Bronchial smooth muscle cell (primary cell): ENCODE measurements at places on chromosomes 7 and 10. TPM values are rescaled to one million over a fixed set of nuclear protein-coding genes. Genes with fewer than 3 reads are reported as not detected.

The PTF1A gene
- total RNA-seq, result not detected in 2 replicates

The FZD8 gene
- 5.3 and 6.0 TPM in 2 replicates for total RNA-seq

The ELMO1 gene
- 0.16 and 0.26 TPM in 2 replicates for total RNA-seq

The RBM20 gene
- total RNA-seq, result under 0.01 TPM in 1 of 2 replicates, not detected in the other

The TSPAN33 gene
- total RNA-seq, result 0.16 and 0.17 TPM in 2 replicates

The SH2B2 gene
- 0.94 and 0.95 TPM in 2 replicates for total RNA-seq

The SPACDR gene
- 0.17 and 0.32 TPM in 2 replicates for total RNA-seq

The KCNIP2 gene
- 0.32 and 1.3 TPM in 2 replicates for total RNA-seq

The GPR15LG gene
- total RNA-seq, result not detected in 2 replicates

The PAPSS2 gene
- total RNA-seq, result 82.8 and 191 TPM in 2 replicates

The CYP2C8 gene
- under 0.01 TPM in 1 of 2 replicates, not detected in the other for total RNA-seq

The LHPP gene
- total RNA-seq, result 10.7 and 15.3 TPM in 2 replicates

The NPY4R2 gene
- total RNA-seq, result not detected in 2 replicates

The UCMA gene
- not detected in 2 replicates for total RNA-seq

The ZNF467 gene
- 0.77 and 0.95 TPM in 2 replicates for total RNA-seq

The DMBT1 gene
- under 0.01 TPM in 2 replicates for total RNA-seq

The ZNF800 gene
- total RNA-seq, result 6.8 and 7.4 TPM in 2 replicates

The GNG11 gene
- 11.2 and 34.5 TPM in 2 replicates for total RNA-seq

The ANK3 gene
- 2.5 and 3.2 TPM in 2 replicates for total RNA-seq

The FKBP6 gene
- total RNA-seq, result not detected in 2 replicates

The ST8SIA6 gene
- total RNA-seq, result under 0.01 TPM in 1 of 2 replicates, not detected in the other

The PAX4 gene
- not detected in 2 replicates for total RNA-seq
